ENCODE measurements at places on chromosomes 7 and 10. TPM values are rescaled to one million over a fixed set of nuclear protein-coding genes. Genes with fewer than 3 reads are reported as not detected.

Gene GHRHR
- total RNA-seq: 0.84 TPM

DNA sequence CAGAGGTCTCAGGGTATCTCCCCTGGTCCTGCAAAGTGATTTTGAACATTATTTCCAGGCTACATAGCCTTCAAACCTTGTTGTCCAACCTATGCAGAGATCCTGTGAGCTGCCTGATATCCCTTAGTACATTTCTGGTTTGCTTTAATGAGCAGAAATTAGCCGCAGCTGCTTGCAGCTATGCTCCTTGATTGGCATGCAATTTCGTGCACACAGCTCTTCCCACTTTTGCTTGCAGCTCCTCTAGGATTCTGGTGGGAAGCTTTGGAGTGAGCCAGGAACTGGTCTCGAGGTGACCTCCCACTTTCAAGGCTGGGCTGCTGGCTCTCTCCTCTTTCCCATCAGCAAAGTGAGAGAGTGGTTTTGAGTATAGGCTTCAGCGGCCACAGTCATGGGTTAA, 45.8 kb downstream of the OAT start:
- peaks cover 29% of the 10 kb centered on the region for H3K27me3 ChIP-seq
- H3K27ac ChIP-seq: no peak overlapping the region
- H3K36me3 ChIP-seq: no peaks in the 10 kb centered on the region
- H3K4me3 ChIP-seq: no peak overlapping the region

GRCh38 chr10:2761311-2761710, 306.0 kb upstream of the PFKP start:
- no peak overlapping the region for H3K27ac ChIP-seq
- peaks cover 15% of the 10 kb centered on the region for H3K27me3 ChIP-seq
- no peak for DNase-seq
- no peaks in the 10 kb centered on the region for H3K4me1 ChIP-seq
- H3K4me3 ChIP-seq: no peak overlapping the region

- no peaks in the 10 kb centered on the region for H3K27me3 ChIP-seq
- H3K4me1 ChIP-seq: peaks cover 8% of the 10 kb centered on the region
- no peak overlapping the region for H3K27ac ChIP-seq
- H3K36me3 ChIP-seq: no peaks in the 10 kb centered on the region
- no peak overlapping the region for H3K4me3 ChIP-seq
Observed at GRCh38 chr7:77481615-77482014, 55.5 kb upstream of the PTPN12 start.

DNA sequence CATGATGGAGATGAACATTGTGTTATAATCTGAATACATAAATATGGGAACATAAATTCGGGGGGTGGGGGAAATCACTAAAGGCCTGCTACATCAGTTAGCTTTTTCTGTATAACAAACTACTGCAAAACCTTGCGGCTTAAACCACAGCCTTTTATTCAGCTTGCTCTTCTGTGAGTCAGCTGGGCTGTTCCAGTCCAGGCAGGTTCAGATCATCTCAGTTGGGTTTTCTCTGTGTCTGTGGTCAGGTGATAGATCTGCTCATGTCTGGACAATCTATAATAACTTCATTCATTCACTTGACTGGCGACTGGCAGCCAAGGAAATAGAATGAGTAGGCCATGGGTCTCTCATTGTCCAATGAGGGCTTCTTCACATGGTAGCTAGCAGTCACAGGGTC, 23.5 kb downstream of the HTR7 start:
- no peak for DNase-seq
- no peaks in the 10 kb centered on the region for H3K4me1 ChIP-seq
- H3K4me3 ChIP-seq: no peak overlapping the region
- peaks cover 13% of the 10 kb centered on the region for H3K27me3 ChIP-seq

GRCh38 chr10:56370217-56371113, 9.4 kb upstream of the ZWINT start:
- peaks cover 22% of the 10 kb centered on the region for H3K36me3 ChIP-seq
- H3K27ac ChIP-seq: no peak overlapping the region

GRCh38 chr7:101875283-101875846, 57.9 kb downstream of the CUX1 start:
- DNase-seq: no peak
- peaks cover 36% of the 10 kb centered on the region for H3K4me1 ChIP-seq
- no peaks in the 10 kb centered on the region for H3K36me3 ChIP-seq
- no peak overlapping the region for H3K27ac ChIP-seq

DNA sequence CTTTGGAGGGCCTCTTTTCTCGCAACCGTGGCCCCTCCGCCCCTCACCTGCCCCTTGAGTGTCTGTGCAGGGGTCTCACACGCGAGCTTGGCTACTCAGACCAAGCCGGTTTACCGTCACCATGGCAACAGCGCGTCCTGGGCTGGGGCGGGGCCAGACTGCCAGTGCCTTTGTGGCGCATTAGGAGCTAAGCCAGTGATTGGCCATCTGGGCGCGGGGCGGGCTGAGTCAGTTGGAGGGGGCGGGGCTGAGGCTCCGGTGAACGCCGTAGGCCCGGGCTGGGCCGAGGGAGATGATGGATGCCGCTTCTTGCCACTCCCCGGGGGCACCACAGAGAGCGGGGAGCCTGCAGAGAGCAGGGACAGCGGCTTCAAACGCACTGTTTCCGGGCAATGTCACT, 48.7 kb upstream of the FXYD4 start:
- peaks cover 14% of the 10 kb centered on the region for H3K4me1 ChIP-seq
- H3K27me3 ChIP-seq: peaks cover 3% of the 10 kb centered on the region
- peak; percentile 96 for DNase-seq
- H3K36me3 ChIP-seq: no peaks in the 10 kb centered on the region
- H3K27ac ChIP-seq: no peak overlapping the region
- peak overlapping the region; percentile 61 for H3K4me3 ChIP-seq

DNA sequence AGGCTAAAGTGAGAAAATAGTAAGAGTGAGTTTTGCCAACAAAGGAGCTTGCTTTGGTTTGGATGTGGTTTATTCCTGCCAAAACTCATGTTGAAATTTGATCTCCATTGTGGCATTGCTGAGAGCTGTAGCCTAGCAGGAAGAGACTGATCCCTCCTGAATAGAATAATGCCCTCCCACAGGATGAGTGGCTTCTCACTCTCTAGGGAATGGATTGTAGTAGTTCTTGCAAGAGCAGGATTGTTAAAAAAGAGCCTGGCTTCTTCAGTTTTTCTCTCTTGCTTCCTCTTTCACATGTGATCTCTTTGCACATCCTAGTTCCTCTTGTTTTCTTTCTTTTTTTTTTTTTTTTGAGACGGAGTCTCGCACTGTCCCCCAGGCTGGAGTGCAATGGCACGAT, 34.4 kb downstream of the ASAH2 start:
- no peak overlapping the region for H3K27ac ChIP-seq
- DNase-seq: no peak
- peaks cover 26% of the 10 kb centered on the region for H3K27me3 ChIP-seq
- no peak overlapping the region for H3K4me3 ChIP-seq
- H3K36me3 ChIP-seq: no peaks in the 10 kb centered on the region

- no peaks in the 10 kb centered on the region for H3K27me3 ChIP-seq
- H3K27ac ChIP-seq: peak overlapping the region; percentile 20
- no peaks in the 10 kb centered on the region for H3K36me3 ChIP-seq
- no peak for DNase-seq
- H3K4me1 ChIP-seq: peaks cover 9% of the 10 kb centered on the region
Observed at GRCh38 chr10:48839809-48840679, 99.6 kb downstream of the LRRC18 start.

GRCh38 chr7:157035302-157035701, 24.8 kb upstream of the MNX1 start:
- no peaks in the 10 kb centered on the region for H3K36me3 ChIP-seq
- no peak overlapping the region for H3K27ac ChIP-seq
- no peaks in the 10 kb centered on the region for H3K4me1 ChIP-seq
- peaks cover 67% of the 10 kb centered on the region for H3K27me3 ChIP-seq
- no peak for DNase-seq
- no peak overlapping the region for H3K4me3 ChIP-seq

DNA sequence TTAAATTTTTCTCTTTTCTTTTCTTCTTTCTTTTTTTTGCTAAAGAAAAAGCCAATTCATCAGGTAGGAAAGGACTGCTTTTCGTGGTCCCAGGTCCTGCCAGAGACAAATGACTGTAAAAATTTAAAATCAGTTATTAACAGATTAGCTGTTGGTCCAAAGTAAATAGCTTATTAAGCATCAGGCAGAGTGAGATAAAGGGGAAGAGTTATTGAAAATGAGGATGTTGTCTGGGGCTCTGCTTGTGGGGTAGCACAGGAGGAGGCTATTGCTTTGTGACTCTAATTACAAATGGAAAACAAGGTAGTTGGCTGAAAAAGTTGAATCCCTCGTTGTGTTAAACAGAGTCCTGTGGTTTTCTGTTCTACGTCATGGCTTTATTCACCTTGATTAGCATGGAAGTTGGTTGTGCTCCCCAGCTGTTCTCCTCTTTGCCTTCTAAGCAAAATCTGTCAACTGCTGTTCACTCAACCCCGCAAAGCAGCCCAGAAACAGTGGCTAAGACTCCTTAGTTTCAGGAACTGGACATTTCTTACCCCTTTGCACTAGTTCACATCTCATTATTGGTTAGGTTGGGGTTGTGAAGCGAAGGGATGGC, 128.9 kb downstream of the SNX10 start:
- peaks cover 9% of the 10 kb centered on the region for H3K4me1 ChIP-seq
- no peak overlapping the region for H3K27ac ChIP-seq
- no peaks in the 10 kb centered on the region for H3K27me3 ChIP-seq
- H3K4me3 ChIP-seq: no peak overlapping the region
- peaks cover 3% of the 10 kb centered on the region for H3K36me3 ChIP-seq

GRCh38 chr7:115066050-115066449, 144.2 kb downstream of the MDFIC start:
- no peaks in the 10 kb centered on the region for H3K36me3 ChIP-seq
- H3K4me3 ChIP-seq: no peak overlapping the region

- DNase-seq: no peak
- no peak overlapping the region for H3K27ac ChIP-seq
- H3K36me3 ChIP-seq: no peaks in the 10 kb centered on the region
- peaks cover 11% of the 10 kb centered on the region for H3K4me1 ChIP-seq
- H3K27me3 ChIP-seq: no peaks in the 10 kb centered on the region
- no peak overlapping the region for H3K4me3 ChIP-seq
Observed at GRCh38 chr7:1106063-1106792, 18.3 kb downstream of the GPER1 start.

DNA sequence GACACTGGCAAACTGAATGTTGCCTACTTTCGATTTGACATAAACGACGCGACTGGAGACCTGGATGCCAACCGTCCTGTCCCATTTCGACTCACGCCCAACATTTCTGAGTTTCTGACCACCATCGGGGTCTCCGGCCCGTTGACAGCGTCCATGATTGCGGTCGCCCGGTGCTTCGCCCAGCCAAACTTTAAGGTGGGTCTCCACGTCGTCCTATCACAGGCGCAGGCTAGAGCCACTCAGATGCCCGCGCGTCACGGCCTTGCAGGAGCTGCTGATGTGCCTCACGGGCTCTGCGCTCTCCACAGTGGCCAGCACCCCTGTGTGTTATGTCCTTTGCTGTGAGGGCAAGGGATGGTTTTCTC, 132.6 kb downstream of the SMURF1 start:
- H3K4me3 ChIP-seq: no peak overlapping the region
- H3K36me3 ChIP-seq: peaks cover 37% of the 10 kb centered on the region
- H3K4me1 ChIP-seq: no peaks in the 10 kb centered on the region
- H3K27ac ChIP-seq: no peak overlapping the region

GRCh38 chr7:64613653-64614052, 50.8 kb upstream of the ZNF680 start:
- H3K36me3 ChIP-seq: peaks cover 9% of the 10 kb centered on the region
- no peaks in the 10 kb centered on the region for H3K27me3 ChIP-seq
- H3K27ac ChIP-seq: no peak overlapping the region
- no peaks in the 10 kb centered on the region for H3K4me1 ChIP-seq
- no peak overlapping the region for H3K4me3 ChIP-seq

All from neural crest cell (in vitro differentiated cells).